ENCODE measurements at places on chromosomes 5 and 9. TPM values are rescaled to one million over a fixed set of nuclear protein-coding genes. Genes with fewer than 3 reads are reported as not detected.

DNA sequence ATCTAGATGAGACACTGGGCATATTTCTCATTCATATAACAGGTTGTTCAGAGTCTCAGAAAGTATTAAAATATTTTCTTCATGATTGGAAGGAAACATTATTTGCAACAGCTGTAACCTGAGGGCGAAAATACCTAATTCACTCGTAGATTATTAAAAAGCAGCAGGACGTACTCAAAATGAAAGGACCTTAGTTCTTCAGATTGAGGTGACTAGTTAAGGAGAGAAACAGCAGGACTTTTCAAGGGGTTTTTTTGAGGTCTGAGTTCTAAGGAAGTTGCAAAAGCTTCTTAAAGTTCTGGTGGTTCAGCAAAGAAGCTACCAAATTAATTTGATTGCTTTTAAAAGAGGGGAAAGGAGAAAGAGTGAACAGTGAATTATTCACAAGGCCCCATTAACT is 174.9 kb downstream of the TMEM161B start:
- DNase-seq = no peak

Gene CDHR2
- total RNA-seq = not detected

DNA sequence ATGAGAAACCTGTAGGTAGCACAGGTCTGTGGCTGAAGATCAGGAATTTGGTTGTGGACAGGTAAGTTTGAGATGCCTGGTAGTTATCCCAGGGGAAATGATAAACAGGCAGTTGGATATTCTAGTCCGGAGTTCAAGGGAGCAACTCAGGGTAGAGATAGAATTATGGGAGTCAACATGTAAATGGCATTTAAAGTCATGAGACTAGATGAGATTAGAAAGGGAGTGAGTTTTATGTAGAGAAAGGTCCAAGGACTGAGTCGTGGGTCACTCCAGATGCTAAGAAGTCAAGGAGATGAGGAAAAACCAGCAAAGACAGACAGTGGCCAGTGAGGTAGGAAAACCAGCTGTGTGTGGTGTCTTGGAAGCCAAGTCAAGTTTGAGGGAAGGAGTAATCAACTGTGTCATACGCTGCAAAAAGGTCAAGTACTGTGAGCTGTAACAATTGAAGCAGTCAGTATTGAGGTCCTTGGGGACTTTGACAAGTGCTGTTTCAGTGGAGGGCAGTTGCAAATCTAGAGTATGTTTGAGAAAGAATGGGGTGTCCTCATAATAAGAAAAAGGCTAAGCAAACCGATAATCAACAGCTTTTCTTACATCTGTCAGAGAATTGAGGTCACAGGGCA is 18.2 kb downstream of the GNPDA1 start:
- DNase-seq = no peak

DNA sequence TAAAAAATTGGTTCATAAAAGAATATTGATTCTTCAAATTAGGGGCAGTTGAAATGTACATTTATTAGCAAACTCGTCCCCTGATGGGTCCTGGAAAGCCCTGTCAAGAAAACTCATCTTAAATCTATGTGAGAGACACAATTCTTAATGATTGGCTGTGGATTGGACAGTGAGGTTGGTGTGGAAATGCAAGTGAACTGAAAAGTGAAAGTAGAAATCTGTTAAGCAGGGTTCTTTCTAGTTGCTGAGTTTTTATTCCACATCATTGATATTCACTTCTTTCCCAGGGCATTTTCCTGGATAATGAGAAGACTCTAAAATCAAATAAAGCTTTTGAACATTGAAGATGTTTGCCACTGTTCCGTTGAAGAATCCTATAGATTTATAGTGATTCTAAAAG is 292.4 kb downstream of the MAST4 start:
- DNase-seq = no peak

GRCh38 chr5:107294211-107294550 is 376.6 kb downstream of the EFNA5 start:
- DNase-seq = no peak

Gene MARCOL
- total RNA-seq = not detected

- DNase-seq = no peak
These were observed 93.1 kb downstream of the PJA2 start for GRCh38 chr5:109316634-109317033.

Data from breast epithelium (tissue), 4 donors.